ENCODE measurements at places on chromosomes 12 and 14.
A peak's percentile ranks its signal among the peaks of the same experiment; 100 is the strongest.

DNA sequence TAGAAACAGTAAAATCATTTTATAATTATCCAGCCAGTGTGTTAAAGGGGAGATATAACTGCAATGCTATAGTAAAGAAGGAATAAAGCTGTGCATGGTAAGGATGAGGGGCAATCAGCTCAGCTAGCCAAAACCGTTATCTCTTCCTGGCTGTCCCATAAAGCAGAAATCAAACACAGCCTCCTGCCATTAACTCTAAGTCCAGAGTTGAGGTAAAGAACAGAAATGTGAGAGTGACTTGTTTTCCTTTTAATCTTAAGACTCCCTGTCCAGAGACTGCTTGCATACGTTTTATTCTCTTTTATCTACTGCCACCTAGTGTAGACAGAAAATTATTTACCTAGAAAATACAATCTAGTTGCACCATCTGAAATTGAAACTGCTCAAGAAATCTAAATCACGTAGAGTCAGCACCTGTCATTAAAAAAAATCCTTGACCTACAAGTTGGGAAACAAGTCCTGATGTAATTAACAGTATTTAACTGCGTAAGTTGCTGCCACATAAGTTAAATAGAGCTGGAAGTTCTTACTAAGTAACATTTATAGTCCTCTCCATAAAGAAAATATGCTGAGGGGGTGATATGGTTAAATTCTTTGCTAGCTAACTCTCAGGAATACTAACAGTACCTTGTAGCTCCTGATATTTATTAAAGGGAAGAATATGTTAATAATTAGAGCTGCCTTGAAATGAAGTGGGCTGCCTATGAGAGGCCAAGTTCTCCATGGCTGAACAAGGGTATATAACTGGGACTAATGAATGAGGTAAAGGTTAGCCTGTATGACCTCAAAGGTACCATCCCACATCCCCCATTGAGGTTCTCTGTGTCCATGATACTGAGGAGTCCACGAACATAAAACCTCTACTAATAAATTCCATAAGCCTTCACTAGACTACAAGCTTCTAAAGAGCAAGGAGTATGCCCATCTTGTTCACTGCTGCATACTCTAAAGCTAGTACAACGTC, 62.7 kb downstream of the GALNT4 start:
- no peak for DNase-seq

DNA sequence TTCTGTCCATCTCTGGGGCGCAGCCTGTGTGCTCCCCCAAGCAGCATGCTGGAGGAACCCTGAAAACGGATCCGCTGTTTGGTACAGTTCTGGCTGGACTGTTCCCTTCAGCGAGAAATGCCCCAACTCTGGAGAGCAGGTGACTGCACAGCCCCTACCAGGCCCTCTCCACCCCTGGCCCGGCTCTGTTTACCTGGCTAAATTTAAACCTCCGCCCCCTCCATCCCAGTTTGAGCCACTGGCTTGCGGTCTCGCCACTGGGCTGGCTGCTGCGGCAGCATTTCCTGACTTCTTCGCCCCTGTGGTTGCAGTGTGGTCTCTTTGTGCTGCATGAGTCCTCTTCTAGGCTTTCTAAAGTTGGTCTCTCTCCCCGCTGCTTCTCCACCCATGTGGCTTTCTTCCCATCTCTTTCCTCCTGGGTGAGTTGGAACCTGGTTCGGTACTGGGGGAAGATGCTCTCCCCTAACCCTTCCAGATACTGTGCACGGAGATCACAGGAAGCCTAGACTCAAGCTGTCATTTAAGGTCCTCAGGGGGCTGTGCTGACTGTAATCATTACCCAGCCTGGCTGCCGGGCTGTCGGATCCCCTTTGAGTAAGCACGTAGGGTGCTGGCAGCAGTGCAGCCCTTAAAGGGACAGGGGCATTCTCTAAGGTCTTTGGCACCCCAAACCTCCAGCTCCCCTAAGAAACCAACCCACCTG, 60.6 kb downstream of the FBXL14 start:
- no peak for DNase-seq

GRCh38 chr12:115383668-115384067, 699.7 kb upstream of the TBX3 start:
- DNase-seq, result no peak

- no peak for DNase-seq
These were observed 32.2 kb downstream of the FGD6 start for GRCh38 chr12:95185072-95185471.

GRCh38 chr12:19836056-19836455, 396.8 kb downstream of the AEBP2 start:
- DNase-seq, result no peak

- DNase-seq, result no peak
These were observed 224.3 kb upstream of the DCN start for GRCh38 chr12:91406920-91407341.

- DNase-seq, result peak; percentile 32
These were observed 614 bp upstream of the ARF6 start for GRCh38 chr14:49892301-49892635.

GRCh38 chr12:59559696-59560095, 36.1 kb upstream of the SLC16A7 start:
- DNase-seq, result no peak

- DNase-seq, result no peak
These were observed 86.6 kb upstream of the OTX2 start for GRCh38 chr14:56896922-56897321.

DNA sequence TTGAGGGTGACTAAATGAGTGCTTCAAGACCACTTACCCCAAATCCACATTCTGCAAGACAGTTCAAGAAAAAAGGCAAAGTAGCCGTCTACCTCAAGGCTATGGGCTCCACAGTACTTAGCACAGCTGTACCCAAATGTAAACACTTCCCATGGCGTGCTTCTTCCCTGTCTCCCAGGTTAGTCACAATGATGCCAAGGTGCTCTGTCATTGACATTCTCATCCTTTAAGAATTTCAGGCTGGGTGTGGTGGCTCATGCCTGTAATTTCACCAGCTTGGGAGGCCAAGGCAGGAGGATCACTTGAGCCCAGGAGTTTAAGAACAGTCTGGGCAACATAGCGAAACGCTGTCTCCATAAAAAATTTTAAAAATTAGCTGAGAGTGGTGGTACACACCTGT, 51.2 kb upstream of the CERS5 start:
- no peak for DNase-seq

DNA sequence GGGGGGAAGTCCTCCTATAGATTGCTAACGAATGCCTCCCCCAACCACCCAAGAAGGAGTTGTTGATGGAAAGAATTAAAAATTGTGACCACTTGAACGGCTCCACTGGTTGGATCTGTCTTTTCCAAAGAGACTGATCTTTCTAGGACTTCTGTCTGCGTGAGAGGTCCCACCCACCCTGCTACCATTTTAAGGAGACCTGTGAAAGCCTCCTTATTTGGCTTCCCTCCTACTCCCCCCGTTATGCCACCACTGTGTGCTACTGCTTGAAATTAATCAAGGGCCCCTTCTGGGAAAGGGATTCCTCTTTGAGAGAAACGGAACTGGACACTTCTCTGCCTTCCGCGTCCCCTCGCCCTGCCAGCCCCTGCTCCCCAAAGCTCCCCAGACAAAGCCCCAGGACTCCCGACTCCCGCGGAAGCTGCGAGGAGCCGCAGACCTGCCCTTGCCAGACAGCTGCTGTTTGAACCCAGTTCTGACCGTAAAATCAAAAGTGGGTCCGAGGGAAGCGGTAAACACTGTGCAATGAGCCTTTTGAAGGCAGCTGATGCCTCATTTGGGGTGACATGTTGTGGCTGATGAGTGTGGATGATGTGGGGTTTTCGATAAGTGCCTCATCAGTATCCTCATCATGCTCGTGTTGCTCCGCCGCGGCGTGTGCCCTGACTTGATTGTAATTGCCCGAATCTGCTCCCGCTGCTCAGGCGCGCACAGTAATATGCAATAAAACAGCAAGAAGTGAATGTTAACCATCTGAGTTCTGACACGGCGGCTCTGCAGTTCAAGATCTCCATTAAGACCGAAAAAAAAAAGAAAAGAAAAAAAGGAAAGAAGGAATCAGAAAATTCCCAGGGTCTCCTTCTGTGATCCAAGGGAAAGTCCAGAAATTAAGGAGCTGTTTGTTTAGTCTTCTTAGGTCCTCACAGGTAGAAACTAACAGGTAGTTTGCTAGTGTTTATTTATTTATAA, 48.2 kb downstream of the MBIP start:
- DNase-seq, result no peak

- DNase-seq, result no peak
These were observed 23.5 kb downstream of the YEATS4 start for GRCh38 chr12:69383074-69383473.

GRCh38 chr12:67541625-67541991, 106.9 kb upstream of the DYRK2 start:
- no peak for DNase-seq

- no peak for DNase-seq
These were observed 2.5 kb downstream of the RDH16 start for GRCh38 chr12:56954958-56955355.

DNA sequence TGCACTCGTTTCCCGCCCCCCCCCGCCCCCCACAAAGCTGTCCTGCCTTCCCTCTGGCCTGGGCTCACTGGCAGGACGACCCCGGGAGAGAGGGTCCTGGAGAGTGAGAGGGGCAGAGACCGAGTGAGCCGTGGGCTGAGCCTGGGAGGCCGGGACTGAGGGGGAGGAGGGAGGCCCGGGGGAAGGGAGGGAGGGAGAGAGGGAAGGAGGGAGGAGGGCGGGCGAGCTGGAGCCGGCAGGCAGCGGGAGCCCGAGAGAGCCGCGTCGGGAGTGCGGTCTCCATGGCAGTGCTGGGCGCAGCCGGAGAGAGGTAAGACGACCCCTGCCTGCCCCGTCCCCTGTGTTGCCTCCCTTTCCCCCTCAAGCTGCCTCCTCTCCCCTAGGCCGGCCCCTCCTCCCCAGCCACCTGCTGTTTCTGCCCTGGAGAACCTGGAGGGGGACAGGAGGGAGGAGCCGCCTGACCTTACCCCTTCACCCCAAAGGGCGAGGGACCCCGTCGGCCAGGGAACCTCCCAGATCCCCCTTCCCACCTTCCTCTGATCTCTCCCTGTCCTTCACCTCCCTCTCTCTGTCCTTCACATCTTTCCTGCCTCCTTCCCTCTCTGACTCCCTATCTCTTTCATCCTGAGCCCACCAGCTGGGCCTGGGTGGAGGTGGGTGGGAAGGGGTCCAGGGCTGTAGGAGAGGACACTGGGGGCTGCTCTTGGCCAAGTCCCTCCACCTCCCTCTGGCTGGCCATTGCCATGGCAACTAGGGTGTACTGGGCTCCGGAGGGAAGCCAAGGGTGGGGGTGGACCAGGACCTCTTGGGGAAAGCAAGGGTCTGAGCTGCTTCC, at the start of gene GPR162:
TSS of gene GPR162 (plus strand) at position 231 of the 835 bp plus-strand sequence. CDS start 2,078 bp downstream, outside the sequence.
- no peak for DNase-seq

DNA sequence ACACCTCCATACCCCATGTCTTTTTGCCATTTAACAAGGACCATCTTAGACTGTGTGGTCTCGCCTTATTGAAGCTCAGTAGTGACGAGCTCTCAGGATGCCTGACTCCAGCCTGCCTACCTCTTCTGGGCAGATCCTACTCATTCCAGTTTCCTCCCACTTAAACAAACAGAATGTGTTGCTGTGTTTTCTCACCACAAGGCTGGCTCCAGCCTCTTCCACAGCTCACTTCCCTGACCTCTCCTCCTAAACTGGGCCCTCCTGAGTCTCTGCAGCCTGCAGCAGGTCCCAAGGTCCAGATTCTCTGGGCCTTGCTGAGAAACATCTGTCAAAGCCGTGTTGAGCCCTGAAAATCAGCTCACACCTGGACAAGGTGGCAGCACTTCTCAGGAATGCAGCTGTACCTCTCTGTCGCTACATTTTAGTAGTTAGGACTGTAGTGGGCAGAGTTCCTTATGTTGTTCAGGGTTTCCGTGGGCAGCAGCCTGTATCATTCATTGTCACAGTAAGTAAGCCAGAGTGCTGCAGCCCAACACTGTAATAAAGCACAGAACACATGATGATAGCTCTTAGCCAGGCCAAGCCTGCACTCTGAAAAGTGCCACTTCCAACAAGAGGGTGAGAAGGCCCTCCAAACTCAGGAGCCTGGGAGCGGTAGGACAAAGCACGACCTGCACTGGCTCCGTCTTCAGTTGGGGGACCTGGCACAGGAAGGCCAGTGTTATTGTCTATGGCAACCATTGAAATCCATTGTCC, 68.5 kb downstream of the NKX2-1 start:
- DNase-seq, result no peak

DNA sequence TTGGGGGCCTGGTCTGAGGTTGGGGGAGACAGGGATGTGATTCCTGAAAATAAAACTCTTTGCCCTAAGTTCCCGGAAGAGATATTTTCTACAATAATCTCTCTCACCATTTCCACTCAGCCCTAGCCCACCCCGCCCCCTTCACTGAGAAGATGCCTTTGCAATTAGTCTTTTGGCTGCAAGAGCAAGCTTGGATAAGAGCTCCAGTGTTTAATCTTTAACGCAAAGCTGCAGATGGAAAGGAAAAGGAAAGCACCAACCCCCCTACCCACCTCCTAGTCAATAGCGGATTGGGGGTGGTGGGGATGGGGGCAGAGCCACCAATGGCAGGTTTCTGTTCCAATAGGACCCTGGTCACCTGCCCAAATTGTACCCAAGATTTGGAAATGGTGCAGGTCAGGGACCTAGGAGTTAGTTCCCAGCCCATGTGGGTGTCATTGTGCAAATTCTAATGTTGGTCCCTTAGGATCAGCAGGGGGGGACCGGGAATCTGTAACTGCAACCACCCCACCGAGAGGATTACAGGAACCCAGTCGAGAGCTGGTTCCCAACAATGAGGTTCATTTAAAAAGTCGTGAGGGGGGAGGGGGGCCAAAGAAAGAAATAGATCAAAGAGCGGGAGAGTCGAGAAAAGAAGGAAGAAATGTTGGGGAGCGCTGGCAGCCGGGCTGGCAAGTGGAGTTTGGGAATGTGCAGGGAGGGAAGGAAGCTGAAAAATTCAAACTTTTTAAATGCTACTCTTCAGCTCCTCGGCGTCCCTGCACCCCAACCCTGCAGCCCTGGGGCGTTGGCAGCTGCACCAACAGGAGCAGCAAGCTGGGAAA, 1.6 kb downstream of the ZFP36L1 start:
- no peak for DNase-seq

DNA sequence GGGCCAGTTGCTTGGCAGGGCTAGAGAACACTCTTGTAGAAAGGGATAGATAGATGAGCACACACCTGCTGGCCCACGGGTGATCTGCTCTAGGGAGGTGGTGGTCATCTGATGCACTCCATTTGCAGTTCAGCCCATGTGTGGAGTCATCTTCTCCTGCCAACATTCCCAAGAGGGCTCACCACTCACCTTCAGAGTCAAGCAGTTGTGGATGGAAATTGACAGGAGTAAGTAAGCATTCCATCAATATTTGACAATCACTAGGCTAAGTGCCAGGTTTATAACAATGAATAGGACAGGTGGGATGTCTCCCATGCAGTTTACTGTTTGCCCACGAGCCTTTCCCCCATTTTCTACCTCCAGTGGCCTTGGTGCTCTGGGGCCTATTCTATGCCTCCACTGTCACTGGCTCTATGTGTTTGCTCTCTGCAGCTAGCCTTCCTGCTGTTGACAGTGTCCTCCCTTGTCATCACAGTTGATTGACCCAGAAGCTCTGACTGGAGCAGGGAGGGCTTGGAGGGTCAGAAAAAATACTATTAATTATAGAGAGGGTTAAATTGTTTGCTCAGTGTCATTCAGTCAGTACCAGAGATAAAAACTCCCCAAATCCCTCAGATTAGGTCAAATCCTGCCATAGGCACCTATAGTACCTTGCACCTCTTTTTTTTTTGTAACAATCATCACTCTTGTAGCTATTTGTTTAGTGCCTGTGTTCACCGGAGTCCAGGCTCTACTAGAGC, 134.6 kb upstream of the PZP start:
- DNase-seq, result no peak

All from effector memory CD4-positive, alpha-beta T cell (primary cell).